ENCODE measurements at places on chromosomes 6 and 20.

GRCh38 chr6:30542404-30542725 lies 13.9 kb downstream of the GNL1 start:
- no peak for DNase-seq

GRCh38 chr6:138430361-138431145 lies 26.5 kb downstream of the HEBP2 start:
- DNase-seq = no peak

GRCh38 chr20:16588241-16588640 lies 15.0 kb upstream of the KIF16B start:
- no peak for DNase-seq

GRCh38 chr6:28371706-28372451 lies 22.1 kb downstream of the ZKSCAN3 start:
- no peak for DNase-seq

GRCh38 chr6:20538907-20539306 lies 4.7 kb downstream of the CDKAL1 start:
- DNase-seq = no peak

DNA sequence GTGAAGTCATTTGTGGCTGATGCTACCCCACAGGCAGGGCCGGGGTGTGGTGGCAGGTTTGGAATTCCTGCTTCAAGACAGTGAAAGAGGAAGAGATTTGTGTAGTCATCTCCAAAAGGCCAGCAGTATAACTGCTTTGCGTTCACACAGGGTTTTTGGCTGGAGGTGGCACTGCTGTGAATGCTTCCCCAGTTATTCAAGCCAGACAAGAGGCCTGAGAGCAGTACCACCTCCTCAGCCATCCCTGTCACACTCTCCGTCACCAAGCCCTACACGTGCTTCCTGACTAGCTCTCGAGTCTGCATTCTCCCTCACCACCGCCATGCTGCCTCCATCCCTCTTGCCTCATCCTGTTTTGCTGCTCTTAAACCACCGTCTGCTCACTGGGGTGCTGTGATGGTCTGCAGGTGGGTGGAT lies 23.9 kb downstream of the ARMC2 start:
- DNase-seq = no peak

- DNase-seq = no peak
Measured at GRCh38 chr6:130740308-130740707, 86.9 kb upstream of the SMLR1 start.

DNA sequence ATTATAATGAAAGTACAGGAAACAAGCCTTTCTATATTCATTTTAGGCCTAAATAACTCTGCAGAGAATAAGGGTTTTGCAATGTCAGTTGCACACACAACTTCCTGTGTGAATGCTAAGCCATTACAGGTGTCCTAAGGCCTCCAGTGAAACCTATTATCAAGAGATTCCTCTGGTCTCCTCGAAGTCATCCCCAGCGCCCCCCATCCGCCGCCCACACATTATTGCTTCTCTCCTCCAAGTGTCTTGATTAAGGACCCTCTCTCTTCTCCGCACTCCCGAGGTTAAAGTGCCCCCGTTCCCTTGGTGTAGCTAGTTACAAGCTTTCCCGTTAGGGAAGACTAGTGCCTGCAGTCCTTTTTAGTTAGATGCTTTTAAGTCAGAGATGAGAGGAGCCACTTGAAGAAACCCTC lies 1.3 kb downstream of the HIVEP2 start:
- peak; percentile 71 for DNase-seq

DNA sequence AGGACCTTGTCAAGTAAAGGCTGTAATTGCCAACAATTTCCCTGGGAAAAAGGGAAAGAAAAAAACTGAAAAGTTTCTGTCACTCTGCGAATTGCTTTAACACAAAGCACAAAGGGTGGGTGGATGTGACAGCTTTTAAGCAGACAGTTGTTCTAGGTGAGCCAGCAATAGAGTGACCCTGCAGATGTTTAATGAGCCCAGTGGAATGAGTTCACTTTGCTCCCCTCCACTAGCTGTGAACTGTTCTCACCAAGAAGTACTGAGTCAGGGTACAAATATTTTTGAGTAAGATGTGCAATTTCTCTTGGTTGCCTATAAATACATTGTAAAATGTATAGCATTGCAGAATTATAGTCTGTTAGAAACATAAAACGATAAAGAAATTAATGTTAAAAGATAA lies 26.2 kb upstream of the LRRC1 start:
- DNase-seq = no peak

DNA sequence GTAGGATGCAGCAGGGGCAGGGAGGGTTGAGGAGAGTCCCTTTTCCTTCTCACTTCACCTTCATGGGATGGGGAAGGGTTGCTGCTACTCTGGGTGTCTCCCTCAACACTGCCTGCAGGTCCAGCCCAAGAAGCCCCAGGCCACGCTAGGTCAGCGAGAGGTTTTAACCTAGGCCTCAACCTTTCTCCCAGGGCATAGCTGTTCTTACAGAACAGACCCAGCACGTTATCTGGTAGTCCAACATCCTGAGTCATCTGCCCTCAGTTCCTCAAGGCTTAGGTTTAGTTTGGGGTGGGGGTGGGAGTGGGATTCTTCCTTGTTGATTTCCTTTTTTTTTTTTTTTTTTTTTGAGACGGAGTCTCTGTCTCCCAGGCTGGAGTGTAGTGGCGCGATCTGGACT lies 15.8 kb downstream of the LRRC73 start:
- DNase-seq = no peak

GRCh38 chr20:20638878-20639277 lies 73.6 kb downstream of the RALGAPA2 start:
- DNase-seq = no peak

DNA sequence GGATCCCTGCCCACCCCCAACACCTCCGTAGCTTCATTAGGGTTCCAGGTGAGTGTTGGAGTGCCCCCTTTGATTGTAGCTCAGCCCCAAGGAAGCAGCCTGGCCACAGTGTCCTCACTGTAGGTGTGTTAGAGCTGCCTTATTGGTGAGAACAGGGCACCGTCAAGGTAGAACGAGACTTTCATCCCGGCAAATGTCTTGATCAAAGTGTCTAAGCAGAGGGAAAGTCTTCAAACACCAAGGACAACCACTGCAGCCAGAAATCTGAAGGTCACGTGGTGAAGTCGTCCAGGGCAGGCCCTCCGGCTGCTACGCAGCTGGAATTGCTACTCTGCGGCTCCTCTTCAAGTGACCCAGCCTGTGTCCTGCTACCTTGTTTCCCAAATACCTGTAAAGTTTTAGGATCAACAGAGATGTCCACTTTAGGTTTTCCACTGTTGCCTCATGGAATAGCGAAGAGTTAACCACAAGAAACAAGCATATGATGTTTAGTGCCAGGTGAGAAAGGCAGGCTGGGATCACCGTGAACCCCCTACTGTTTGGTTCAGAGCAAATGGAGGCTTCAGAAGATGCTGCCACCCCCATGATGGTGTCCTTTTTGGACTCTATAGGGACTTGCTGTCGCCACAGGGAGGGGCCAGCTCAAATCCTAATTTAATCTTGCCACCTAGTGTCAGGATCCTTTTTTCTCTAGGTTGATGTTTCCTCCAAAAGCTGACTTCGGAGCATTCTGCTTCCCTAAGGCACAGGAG lies 1.7 kb upstream of the DLL1 start:
- DNase-seq = peak; percentile 52

GRCh38 chr6:129448965-129449364 lies 261.0 kb downstream of the ARHGAP18 start:
- DNase-seq = no peak

- DNase-seq = no peak
Measured at GRCh38 chr20:40714109-40714508, 25.1 kb upstream of the MAFB start.

GRCh38 chr6:75167851-75168250 lies 38.0 kb downstream of the COL12A1 start:
- DNase-seq = no peak

GRCh38 chr6:25254671-25255070 lies 24.5 kb upstream of the CARMIL1 start:
- DNase-seq = no peak

DNA sequence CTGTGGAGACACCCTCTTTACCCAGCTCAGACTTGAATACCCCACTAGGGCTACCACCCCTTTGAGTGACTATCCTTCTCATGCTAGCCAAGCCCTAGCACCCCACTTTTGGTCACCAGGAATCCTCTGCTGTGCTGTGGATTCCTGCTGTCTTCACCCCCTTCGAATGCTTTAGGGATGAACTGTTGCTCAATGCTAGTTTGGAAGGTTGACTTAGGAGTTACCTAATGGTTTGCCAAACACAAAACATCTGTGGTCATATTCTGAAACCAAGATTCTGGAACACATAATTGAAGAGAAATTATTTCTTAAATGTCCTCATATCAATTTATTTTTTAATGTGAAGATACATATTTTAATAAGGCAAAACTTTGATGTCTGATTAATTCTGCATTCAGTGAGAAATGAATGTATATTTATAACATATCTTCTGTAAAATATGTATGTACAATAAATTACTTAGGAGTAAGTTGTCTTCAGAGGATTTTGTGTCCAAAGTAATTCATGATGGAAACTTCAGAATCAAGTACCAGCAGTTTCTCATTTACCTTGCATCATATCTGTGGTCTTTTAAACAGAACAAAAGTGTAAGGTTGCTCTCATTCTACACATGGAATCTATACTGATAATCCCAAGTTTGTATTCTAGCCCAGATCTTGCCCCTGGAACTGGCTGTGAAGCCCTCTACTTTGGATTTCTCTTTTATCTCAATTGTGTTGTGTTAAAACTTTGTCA lies 46.9 kb downstream of the TMEM200A start:
- no peak for DNase-seq

DNA sequence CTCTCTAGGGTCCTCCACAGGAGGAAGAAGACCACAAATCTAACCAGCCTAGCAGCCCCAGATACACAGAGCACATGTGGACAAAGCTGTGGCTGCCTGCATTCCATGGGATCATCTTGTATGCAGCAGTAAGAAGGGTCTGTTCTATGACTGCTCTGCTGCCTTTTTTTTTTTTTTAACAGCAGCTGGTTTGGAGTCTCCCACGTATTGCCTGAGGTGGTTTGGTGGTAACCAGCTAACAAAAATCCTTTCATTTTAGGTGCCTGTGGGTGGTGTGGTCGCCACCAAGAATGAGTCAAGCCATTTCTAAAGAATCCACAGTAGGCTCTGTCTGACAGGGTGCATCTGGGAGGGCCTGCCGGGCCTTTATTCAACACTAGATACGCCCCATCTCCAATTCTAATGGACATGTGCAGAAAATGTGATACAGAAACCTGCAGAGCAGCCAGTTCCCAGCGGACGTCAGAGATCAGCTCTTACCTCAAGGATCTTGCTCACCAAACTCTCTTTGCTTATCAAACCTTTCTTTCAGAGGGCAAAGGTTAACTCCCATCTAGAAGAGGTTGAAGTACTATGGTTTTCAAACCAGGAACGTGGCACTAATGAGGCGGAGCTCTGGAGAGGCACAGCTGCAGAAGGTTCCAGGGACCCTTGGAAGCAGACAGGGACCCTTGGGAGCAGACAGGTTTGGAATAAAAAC lies 32.0 kb downstream of the GNAS-AS1 start:
- DNase-seq = no peak

DNA sequence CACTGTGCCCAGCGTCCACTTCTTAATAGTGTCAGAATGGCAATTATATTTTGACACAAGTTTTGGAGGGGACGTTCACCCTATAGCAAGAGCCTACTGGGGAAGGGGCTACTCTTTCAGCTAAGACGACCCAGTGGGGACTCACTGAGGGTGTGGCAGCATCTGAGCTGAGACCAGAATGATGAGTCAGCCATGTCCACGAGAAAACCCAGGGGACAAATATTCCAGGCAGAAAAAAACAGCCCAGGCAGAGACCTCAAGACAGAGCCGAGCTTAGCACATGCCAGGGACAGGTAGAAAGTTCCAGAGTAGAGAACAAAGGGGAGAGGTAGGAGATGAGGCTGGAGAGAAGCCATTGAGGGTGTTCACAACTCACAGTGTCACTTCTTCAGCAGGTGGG lies 11.2 kb downstream of the CNBD2 start:
- no peak for DNase-seq

GRCh38 chr6:144566868-144567615 lies 281.9 kb downstream of the UTRN start:
- no peak for DNase-seq

GRCh38 chr6:56567501-56567900 lies 75.2 kb downstream of the DST start:
- DNase-seq = no peak

GRCh38 chr6:80402266-80402665 lies 295.8 kb downstream of the BCKDHB start:
- DNase-seq = no peak

- DNase-seq = no peak
Measured at GRCh38 chr20:10603378-10603777, 70.4 kb downstream of the JAG1 start.

DNA sequence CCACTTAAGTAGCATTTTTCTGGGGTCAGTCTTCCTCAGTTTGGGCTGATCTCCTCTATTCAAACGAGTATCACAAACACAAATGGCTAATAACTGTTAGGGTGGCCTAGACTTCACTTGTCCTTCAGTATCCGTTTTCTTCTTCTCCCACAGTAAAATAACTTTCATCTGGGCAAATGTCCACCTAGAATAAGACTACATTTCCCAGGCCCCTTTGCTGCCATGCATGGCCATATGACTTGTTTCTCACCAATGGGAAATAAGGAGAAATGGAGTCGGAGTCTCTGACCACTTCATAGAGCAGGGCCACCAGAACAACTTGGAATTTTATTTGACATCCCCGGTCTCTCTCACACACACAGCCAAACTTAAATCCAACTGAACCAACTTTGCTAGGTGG lies 51.4 kb downstream of the SULF2 start:
- DNase-seq = no peak

- no peak for DNase-seq
Measured at GRCh38 chr6:31035862-31036497, 25.7 kb downstream of the MUC22 start.

All from right kidney (tissue), 9 donors.